ENCODE measurements at places on chromosomes 5 and 9.

GRCh38 chr9:132840980-132841379 lies 37.1 kb downstream of the AK8 start:
- DNase-seq: no peak

DNA sequence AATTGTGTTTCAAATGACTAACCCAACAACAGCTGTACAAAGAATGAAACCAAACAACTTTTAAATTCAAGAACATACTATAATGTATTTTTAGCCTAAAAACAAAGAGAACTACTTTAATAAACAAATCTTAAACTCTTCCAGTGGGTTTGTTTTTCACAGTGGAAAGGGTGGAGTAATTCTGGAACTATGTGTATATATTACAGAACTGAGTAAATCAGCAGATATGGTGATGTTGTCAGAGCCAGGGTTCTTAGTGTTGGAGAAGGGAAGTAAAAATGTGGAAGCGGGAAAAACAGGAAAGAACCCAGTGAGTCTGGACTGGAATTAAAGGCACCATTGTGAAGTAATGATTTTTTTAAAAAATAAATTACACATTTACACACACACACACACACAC lies 144.9 kb downstream of the CDK5RAP2 start:
- DNase-seq: no peak

GRCh38 chr5:124262470-124262869 lies 484.0 kb downstream of the ZNF608 start:
- no peak for DNase-seq

- no peak for DNase-seq
These were observed 545 bp downstream of the PALM2AKAP2 start for GRCh38 chr9:109780453-109781033.

DNA sequence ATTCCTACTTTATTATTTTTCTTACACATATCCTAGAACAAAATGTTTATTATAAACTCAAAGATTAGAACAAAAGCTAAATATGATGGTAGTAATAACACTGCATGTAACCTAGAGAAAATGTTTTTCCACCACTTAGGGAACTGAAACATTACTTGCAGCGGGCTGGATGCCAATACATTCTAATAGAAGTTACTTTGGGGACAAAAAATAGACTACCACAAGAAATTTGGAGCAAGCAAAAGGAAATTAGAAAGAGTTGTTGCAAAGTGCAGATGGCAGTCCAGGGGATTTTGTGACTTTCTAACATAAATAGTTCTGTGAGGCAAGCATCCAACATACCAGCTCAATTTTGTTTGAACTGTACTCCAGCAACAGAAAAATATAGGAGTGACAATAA lies 255.3 kb upstream of the GRIN3A start:
- no peak for DNase-seq

- DNase-seq: no peak
These were observed 238.8 kb downstream of the ARHGAP26 start for GRCh38 chr5:143008809-143009521.

DNA sequence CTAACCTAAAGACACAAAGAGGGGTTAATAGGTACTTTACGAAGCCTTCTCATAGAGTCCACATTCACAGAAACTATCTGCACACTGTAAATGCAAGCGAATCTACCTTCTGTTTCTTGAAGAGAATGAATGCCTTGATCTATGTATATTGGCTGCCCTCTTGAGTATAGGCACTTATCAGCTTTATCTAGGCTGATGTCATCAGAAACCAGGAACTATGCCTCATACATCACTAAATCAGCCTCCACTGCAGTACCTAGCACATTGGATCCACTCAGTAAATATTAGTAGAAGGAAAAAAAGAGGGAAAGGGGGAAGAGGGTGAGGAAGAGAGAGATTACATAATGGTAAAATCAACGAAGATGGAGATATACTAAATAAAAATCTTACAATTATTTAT lies 477.1 kb downstream of the CAAP1 start:
- peak; percentile 22 for DNase-seq

DNA sequence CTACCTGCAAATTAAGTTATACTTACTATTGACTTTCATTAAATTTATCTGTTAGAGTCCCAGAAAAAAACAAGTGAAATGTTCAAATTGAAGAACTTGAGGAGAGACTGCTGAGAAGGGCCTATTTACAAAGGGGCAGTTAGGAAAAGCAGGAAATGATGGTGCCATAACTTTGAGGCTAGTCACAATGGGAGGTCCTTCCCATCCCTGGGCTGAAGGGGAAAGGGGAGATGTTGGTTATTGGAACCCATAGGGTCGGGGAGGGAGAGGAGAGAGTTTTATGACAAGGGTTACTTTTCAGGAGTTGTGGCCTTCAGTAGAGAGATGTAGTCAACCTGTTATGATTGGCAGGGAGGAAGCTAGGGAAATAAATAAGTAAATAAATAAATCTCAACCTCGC lies 169.1 kb downstream of the DMRT2 start:
- no peak for DNase-seq

DNA sequence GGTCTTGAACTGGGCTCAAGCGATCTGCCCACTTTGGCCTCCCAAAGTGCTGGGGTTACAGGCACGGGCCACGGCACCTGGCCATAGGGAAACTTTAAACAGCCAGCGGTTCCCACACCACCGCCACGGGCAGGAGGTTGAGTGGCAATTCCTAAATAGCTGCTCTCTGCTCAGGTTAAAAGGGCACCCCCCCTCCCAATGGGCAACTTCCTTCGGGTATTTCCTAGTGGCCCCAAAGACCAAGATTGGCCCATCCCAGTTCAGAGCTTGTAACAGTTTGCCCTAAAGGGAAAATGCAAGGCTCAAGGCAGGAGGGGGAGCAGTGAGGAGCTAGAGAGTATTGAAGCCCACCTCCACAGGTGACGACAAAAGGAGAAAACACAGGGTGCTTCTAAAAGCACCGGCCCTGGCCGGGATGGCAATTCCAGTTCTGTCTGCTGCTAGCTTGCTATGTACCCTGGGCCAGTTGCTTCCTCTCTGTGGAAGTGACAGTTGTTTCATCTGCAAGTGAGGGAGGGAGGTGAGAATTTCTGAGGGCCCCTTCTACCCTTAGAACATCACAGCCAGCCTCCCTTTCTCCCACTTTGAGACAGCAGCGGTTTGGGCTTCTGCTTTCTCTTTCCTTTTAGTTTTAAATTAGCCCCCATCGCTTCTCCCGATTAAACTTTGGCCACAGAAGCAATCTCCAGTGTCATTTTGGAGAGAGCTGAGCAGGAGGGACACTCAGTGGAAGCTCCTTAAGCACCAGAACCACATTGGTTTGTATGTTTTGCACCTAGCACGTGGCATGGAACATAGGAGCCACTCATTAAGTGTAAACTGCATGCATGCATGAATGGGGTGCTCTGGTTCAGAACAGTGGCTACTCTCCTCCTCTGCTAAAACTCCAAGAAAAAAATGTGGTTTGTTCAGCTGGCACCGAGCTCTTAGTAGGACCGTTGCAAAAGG lies 17.3 kb upstream of the TNIP1 start:
- no peak for DNase-seq

GRCh38 chr9:91187311-91187964 lies 174.3 kb downstream of the AUH start:
- no peak for DNase-seq

- no peak for DNase-seq
These were observed 26.9 kb downstream of the KLF4 start for GRCh38 chr9:107462691-107463090.

DNA sequence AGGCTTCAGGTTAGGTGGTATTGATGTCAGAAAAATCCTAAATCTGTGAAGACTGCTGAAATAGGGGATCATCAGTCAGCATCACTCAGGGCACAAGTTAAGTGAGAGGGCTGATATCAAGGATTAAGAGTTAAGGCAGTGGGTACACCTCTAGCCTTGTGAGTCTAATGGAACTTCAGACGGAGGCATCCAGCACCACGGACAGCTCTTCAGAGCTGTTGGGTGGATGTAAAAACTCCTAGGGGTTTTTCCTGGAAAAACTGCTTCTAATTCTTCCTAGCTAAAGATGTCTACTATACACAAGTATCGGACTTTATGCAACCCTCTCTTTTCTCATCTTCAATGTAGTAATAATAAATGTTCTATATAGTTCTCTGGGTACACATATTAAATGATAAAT lies 165.9 kb downstream of the SH3GL2 start:
- no peak for DNase-seq

DNA sequence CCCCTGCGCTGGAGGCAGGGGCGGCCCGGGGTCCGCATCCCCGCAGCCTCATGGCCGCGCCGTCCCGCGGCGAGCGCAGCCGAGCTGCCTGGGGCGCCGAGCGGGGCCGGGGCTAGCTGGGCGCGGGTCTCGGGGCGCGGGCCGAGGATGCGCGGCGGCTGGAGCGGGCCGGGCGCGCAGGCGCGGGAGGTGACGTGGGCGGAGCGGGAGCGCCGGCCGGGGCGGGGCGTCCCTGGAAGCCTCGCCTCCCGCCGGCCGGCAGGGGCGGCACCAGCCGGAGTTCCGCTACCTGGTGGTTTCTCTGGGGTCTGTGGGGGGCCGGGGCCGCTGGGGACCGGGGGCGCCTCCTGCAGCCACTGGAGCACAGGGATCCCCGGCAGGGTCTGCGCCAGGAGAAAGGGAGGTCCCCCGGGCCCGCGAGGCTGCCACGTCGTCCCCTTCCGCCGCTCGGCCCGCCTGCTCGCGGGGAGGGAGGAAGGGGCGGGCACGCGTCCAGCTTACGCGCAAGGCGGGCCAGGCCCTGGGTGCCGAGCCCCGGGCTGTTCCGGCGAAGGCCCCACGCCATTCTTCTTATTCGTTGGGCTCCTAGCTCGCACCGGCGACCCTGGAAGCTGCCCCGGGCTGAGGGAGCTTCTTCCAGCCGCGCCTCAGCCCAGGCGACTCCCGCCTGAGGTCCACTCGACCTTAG lies at the start of gene LPCAT1:
TSS of gene LPCAT1 (minus strand) at position 168 of the 688 bp plus-strand sequence. CDS start at position 52, 116 bp downstream.
- DNase-seq: peak; percentile 89

GRCh38 chr5:179800696-179801201 lies 5.9 kb downstream of the MGAT4B start:
- no peak for DNase-seq

- no peak for DNase-seq
These were observed 9.2 kb downstream of the ENC1 start for GRCh38 chr5:74631081-74631953.

GRCh38 chr9:111914749-111915424 lies 18.3 kb downstream of the UGCG start:
- DNase-seq: peak; percentile 13

- DNase-seq: peak; percentile 13
These were observed 9.7 kb downstream of the ORM2 start for GRCh38 chr9:114339130-114339908.

GRCh38 chr9:134217431-134218210 lies 53.3 kb upstream of the RNU6ATAC start:
- DNase-seq: no peak

DNA sequence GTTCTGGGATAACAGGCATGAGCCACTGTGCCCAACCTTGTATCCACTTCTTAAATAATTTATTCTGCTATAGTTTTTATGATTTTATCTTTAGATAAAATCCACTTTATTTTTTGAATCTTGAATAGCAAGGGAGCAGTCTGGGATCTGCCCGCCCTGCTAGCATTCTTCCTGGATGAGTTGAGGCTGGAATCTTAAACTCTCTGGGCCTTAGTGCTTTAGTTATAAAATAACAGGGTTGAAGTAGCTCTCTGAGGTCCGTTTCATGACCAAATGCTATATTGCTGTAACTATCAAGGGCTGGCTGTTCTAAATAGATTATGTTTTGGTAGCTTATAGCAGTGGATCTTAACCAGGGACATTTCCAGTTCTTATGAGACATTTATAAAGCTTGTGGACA lies 20.8 kb downstream of the ACER2 start:
- DNase-seq: no peak

DNA sequence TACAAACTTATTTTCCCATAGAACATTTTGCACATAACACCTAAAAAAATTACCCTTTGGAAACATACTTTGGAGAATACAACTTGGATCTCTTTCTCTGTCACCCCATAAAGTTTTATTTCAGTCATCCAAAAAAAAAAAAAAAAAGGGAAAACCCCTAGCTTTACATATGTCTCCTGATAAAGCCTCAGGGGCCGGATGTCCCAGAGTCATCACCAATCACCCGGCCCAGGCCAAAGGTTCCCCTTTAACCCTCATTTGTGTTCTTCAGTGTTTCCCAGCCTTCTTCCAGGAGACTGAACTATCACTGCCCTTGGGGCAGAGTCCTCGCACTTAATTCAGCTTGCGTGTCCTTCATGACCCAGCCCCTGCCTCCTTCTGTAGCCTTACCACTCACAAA lies 28.8 kb downstream of the ANXA6 start:
- no peak for DNase-seq

- DNase-seq: no peak
These were observed 53.7 kb downstream of the LHFPL2 start for GRCh38 chr5:78594610-78595457.

DNA sequence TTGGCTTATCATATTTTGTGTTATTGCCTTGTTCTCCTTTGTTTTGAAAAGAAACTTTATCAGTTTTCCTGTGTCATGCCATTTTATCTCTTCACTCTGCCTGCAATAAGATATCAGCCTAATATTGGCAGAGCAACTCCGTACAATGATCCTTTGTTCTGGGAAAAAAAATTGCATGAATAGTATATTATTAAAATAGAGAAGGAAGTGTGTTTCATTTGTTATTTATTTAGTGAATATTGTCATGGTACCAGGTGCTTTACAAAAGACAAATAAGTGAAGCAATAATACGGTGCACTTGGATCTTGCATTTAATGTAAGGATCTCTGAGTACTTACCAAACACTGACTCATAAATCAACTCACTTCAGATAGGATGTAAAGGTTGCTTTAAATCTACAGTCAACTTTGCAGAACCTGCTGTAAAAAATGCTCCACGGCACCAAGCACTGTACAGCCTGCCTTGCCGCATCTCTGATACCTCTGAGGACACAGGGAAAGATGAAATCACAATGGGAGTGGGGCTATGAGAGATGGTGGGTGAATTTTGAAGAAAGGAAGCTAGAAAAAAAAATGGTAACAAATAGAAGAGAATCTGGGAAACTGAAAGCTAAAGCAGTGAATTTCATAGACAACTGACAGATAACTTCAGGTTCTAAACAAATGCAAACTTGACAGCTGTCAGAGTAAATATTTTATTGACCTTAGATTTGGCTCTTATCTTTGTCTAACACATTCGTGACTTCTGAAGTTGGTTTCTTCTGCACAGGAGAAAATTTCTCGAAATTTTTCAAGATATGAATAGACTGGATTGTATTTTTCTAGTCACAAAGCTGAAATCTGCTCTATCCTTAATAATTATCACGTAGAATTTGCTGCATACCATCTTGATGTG lies 232.1 kb downstream of the ENC1 start:
- DNase-seq: no peak

DNA sequence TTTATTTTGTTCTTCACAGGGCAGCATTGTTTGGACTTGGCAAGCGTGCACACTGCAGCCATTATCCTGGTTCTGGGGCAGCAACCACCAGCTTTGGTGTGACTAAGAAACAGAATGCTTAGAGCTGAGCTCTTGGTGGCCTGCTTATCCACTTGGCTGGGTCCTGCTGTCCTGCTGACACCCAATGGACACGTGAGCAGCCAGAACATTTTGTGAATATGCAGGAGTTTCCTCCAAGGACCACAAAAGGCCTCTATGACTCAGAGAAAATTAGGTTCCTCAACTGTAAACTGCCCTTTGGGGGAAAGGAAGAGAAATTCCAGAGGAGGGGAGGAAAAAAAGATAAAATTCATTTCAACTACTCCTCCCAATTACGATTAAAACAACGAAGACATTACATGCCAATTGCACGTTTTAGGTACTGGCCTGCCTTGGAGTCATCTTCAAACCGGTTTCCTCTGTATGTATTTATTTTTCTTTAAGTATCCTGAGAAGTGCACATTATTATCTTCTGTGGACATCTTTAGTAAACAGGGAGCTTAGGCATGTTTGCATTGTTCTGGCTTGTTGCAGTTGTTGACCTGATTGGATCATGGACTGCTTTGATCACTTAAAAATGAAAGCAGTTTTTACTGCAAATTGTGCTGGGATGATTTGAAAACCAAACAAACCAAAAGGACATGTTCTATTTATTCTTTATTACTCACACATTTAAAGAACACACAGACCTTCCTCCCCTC lies 82.3 kb upstream of the TLE4 start:
- DNase-seq: no peak

Measured in NCI-H2081 (cell line).